Activated naive CD4-positive, alpha-beta T cell treated with anti-CD3 and anti-CD28 coated beads for 36 hours (primary cell): ENCODE measurements at places on chromosomes 2 and 18. TPM values are rescaled to one million over a fixed set of nuclear protein-coding genes. Genes with fewer than 3 reads are reported as not detected.

- H3K4me3 ChIP-seq, result no peak overlapping the region
- H3K27ac ChIP-seq, result no peak overlapping the region
- no peaks in the 10 kb centered on the region for H3K4me1 ChIP-seq
Observed at GRCh38 chr2:54255230-54256090, 569 bp downstream of the TSPYL6 start.

- no peaks in the 10 kb centered on the region for H3K4me1 ChIP-seq
- no peaks in the 10 kb centered on the region for H3K36me3 ChIP-seq
- no peak overlapping the region for H3K4me3 ChIP-seq
Observed at GRCh38 chr2:223306371-223306770, 254.4 kb downstream of the KCNE4 start.

The MAB21L4 gene
- not detected for total RNA-seq

GRCh38 chr2:26059542-26059941 is 25.7 kb downstream of the RAB10 start:
- peaks cover 4% of the 10 kb centered on the region for H3K36me3 ChIP-seq
- no peak for DNase-seq
- no peak overlapping the region for H3K4me3 ChIP-seq
- H3K27ac ChIP-seq, result no peak overlapping the region
- H3K27me3 ChIP-seq, result no peaks in the 10 kb centered on the region

DNA sequence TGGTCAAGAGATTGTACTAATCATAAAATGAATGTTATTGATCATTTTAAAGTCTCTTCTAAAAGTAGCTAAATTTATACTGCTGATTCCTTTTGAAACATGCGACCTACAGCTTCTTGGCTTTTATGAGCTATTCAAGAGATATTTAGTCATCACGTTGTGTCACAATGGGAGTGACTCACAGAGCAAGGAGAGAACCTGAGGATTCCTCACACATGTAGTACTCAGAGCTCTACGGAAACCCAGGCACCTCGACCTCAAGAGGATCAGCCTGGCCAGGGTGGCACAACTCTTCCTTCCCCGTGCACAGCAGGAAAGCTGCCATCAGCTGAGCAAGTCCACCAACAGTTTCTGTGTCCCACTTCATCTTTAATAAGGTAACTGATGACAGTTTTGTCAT is at the start of gene DHRS9:
TSS of gene DHRS9 (plus strand) at position 223 of the 400 bp plus-strand sequence. CDS start 12,019 bp downstream, outside the sequence.
- peaks cover 39% of the 10 kb centered on the region for H3K4me1 ChIP-seq
- DNase-seq, result peak; percentile 63
- peaks cover 2% of the 10 kb centered on the region for H3K36me3 ChIP-seq
- no peak within 1 kb of the TSS for H3K27ac ChIP-seq
- H3K4me3 ChIP-seq, result peak within 1 kb of the TSS; percentile 37

DNA sequence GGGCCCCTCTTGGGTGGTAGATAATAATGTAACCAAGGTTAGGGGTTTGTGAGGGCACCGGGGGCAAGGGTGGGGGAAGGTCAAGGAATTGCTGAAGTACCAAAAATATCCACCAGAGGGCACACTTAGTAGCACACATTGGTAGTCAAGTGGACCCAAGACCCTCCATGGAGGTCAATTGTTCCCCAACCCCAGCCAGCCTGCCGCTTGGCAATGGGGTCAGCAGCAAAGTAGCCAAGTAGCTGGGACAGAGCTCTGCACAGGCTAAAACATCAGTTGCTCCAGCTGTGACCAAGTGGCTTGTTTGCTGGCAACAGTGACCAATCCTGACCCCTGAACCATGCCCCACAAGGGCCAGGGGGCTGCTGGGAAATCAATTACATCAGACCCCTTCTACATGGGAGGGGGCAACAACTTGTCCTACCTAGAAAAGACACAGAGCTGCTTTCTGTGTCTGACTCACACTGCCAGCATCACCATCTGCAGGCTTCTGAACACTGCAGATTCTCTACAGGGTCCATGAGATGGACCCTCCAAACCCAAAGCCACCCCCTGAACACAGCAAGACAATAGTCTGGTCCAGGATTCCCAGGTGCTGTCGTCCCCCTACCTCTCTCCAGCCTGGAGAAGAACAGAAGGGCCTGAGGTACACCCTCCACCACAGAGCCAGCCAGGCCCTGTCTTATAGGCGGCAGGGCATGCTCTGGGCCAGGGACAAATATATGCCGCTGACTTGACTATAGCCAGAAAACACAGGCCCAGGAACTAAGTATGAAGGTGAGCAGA is 76.0 kb downstream of the EMX1 start:
- H3K4me3 ChIP-seq, result no peak overlapping the region
- DNase-seq, result peak; percentile 42
- H3K27me3 ChIP-seq, result no peaks in the 10 kb centered on the region
- no peaks in the 10 kb centered on the region for H3K4me1 ChIP-seq

DNA sequence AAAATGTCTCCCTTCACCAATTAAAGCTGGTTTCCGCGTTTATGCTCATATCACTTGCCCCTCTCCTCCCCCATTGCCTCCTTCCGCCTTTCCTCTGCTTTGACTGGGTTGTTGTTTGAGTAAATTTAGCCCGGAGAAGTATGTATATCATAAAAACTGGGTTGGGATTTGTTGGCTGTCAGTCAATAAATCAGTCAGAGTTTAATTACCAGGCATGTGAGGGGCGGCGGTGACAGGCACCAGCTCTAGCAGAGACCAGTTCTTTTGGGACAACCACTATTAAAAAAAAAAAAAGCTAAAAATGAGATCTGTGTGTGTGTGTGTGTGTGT is 382.4 kb upstream of the SMIM21 start:
- no peak overlapping the region for H3K27ac ChIP-seq
- no peaks in the 10 kb centered on the region for H3K36me3 ChIP-seq
- no peak overlapping the region for H3K4me3 ChIP-seq
- no peak for DNase-seq
- peaks cover 20% of the 10 kb centered on the region for H3K27me3 ChIP-seq
